Naive thymus-derived CD4-positive, alpha-beta T cell (primary cell): ENCODE measurements at places on chromosomes 7 and 10. TPM values are rescaled to one million over a fixed set of nuclear protein-coding genes. Genes with fewer than 3 reads are reported as not detected.

CNPY1 gene
- not detected for total RNA-seq

DNA sequence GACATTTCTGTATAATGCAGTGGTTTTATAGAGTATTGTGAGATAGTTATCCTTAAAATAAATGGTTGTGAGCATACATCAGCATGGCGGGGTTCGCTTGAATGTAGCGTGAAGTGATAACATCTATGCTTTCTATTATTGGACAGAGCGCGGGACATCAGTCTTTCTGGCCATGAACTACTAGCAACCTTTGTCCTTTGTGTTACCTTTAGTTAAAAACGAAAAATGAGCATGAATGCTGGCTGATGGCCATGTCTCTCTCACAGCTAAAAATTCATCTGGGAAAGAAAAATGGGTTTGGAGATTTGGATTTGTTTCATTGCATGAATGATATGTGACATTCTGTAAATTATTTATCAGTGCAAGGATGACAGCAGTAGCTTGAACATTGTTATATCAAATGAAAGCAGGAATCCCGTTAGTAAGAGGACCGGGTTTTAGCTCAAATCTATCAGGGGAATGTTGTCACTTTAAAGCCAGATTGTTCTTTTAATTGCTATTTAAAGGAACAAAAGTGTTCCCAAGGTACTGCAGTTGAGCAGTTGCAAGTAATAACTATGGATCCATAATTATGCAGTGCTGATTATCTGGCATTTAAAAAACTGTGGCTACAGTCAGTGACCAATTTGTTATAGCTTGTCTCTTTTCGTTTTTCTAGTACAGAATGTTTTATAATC is 131.0 kb downstream of the KAT6B start:
- no peak for DNase-seq

DNA sequence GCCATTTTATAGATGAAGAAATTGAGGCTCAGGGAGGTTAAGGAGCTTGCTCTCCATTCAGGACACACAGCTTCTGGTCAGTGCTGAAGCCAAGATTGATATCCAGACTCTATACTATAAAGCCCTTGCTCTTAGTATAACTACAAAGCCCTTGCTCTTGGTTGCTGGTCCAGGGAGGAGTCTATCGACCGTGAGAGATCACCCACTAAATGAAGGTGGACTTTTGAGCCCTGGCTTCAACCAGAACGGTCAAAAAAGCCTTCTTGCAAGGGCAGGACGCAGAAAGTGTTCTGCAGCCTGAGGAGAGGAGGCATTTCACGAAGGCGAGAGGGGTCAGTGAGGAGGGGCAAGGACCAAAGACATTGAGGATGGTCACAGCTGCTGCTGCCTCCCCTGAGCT is 176.3 kb downstream of the CYP26A1 start:
- DNase-seq: no peak

DNA sequence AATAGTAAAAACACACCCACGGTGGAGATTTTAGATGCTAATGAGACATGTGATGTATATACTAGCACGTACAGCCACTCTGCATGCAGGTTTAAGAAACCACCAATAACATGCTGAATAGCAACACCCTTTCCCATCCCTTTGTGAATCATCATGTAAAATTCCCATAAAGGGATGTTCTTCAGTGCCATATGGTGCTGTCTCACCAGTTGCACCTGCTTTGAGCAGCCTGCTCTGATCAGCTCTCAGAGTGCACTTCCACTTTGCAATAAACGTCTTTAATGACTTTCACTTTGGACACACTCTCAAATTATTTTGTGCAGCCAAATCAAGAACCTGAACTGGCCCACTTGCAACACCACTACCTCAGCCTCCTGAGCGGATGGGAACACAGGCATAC is 615.0 kb downstream of the ANKRD7 start:
- no peak for DNase-seq

DNA sequence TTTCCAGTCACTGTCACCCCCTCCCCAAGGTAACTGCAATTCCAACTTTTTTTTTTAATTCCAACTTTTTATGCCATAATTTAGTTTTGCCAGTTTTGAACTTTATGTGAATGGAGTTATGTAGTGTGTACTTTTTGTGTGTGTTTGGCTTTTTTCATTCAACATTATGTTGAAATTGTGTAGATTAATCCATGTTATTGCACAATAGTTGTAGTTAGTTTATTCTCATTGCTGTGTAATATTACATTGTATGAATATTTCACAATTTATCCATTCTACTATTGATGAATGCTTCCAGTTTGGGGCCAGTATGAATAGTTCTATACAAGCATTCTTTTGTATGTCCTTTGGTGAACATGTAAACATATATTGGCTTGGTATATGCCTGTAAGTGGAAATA is 32.5 kb downstream of the MXI1 start:
- DNase-seq: no peak

GRCh38 chr7:4399121-4399520 is 283.0 kb upstream of the FOXK1 start:
- no peak for DNase-seq

DNA sequence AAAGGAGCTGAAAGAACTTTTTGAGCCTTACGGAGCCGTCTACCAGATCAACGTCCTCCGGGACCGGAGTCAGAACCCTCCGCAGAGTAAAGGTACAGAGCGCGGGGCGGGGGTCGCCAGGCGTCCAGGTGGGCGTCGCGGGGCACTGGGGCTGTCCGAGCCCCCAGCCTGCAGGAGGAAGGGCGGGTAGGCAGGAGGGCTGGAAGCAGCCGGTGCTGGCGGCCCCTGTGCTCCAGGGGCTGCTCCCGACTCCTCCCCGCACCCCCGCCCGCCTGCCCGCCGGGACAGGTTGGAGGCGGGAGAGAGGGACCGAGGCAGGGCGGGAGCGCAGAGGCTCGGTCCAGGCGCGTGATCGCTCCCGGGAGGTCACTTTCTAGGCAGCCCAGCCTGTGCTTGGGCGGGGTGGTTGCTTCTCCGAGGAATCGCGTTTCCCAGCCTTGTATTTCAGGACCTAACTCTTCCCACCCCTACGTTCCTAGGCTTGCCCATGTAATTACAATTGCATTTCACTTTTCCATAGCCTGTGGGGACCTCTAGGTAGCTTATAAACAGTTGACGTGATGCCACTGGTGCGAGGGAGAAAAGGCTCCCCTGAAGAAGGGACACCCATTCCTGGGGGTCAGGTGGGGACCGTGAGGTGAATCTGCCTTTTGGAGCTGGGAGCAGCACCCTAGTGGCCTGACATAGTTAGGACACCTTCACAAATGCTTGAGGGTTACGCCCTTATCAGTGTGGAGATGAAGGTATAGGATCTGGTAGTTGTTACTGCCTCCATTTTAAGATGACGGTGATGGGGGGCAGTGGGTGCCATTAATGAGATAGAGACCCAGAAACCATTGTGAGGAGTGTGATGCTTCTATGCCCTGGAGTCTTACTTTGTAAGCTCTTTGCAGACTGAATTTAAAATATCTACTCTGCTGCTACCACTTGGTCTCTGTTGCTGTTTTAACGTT is 148.2 kb downstream of the CELF2 start:
- no peak for DNase-seq

GRCh38 chr7:49635800-49636199 is 137.6 kb upstream of the VWC2 start:
- DNase-seq: no peak

DNA sequence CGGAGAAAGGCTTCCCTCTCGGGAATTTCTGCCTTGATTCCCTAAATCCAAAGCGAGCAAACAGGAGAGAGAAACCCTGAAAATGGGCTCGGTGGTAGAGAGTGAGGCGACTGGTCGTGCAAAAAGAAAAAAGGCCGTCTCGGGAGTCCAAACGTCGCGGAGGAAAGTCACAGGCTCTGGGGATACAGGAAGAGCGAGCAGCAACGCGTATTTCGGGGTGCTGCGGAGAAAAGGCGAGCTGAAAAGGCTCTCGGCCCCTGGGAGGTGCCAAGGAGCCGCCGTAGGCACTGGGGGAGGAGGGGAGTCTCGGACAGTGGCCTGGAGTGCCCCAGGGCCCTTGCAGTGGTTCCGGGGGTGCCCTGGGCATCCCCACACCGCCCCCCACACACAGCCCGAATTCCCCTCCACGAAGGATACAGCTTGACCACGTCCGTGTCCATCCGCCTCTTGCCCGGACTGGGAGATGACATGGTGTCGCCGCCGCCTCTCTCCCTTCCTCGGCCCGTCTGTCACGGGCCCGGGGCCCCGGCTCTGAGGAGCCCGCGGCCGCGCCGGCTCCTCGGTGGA is 591 bp downstream of the UBE2H start:
- peak; percentile 36 for DNase-seq

DNA sequence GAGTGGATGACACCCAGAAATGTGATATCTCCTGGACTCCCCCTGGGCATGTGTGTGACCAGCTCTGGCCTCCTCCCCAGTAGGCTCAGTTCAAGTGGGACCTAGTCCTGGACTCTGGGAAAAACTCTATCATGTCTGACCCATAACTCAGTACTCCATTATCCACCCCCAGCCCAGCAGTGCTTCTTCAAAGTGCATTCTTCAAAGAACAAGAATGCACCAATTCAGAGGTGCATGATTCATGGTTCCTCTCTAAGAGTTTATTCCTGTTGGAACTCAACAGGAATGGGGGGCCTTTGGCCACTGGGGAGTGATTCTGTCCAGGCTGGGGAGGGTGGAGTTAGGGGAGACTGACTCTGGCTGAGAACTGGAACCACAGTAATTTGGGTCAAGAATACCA is 173.6 kb upstream of the CXCL12 start:
- no peak for DNase-seq

DNA sequence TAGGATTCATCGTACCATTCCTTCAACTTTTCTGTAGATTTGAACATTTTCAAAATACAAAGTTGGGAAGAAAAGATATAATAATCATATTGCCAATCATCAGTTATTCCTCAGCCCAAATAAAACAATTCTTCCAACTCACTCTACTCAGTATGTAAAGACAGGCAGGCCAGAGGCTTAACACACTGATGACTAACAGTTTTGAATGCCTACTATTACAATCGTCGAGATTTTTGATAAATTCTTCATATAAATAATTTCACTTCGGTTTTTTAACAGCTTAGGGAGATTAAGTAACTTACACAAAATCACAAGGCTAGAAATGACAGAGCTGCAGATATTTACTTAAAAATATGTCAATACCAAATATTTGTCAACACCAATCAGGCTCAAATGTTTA is 17.6 kb downstream of the CYTH3 start:
- no peak for DNase-seq

GRCh38 chr7:153193144-153193595 is 433.6 kb downstream of the ACTR3B start:
- DNase-seq: no peak

GRCh38 chr10:48940958-48941357 is 1.3 kb upstream of the LRRC18 start:
- no peak for DNase-seq

GIMAP6 gene
- 40.3 TPM for total RNA-seq

DNA sequence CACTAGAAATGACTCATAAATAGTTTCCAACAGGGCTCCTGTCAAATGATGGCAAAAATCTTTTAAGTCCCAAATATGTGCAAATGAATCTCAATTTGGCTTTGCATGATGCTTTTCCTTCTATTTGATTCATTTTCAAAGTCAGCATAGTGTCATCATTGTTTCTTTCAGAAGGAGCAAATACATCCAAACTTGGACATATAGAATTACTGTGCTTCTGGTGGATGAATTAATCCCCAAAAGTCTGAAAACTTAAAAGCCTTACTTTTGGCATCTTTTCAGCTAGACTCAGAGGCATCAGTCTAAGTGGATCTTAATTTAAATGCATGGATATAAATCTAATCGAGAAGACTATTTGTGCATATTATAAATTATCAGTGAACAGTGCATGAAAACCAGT is 578.1 kb upstream of the FZD8 start:
- no peak for DNase-seq

TBX20 gene
- not detected for total RNA-seq

- no peak for DNase-seq
Measured at GRCh38 chr7:113000316-113001020, 86.2 kb downstream of the GPR85 start.

- DNase-seq: no peak
Measured at GRCh38 chr7:154985230-154985629, 17.7 kb downstream of the PAXIP1 start.

- no peak for DNase-seq
Measured at GRCh38 chr7:28297801-28298459, 114.4 kb upstream of the CREB5 start.

SVIL gene
- 48.9 TPM for total RNA-seq

CTBP2 gene
- total RNA-seq: 1.4 TPM

DNA sequence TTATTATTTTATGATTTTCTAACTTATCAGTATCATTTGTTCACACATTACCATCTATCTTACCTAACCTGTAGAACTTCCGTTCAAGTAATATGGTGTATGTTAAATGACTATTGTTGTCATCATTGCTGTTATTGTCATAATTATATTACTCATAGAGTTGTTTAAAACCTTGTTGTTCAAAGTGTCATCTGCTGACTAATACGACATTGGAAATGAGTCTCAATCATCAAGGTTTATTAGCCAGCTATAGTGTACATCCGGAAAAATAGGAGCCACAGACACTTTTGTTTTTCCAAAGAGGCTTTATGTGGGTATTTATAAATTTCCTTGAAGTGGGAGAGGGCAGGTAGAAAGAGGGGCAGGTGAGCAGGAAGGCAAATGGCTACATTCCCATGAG is 386.9 kb upstream of the LRRTM3 start:
- DNase-seq: no peak

GRCh38 chr10:103564776-103565520 is 71.4 kb downstream of the NEURL1 start:
- DNase-seq: no peak

ZNF479 gene
- not detected for total RNA-seq

ZNF727 gene
- total RNA-seq: 0.12 TPM in 1 of 2 replicates, not detected in the other

DNA sequence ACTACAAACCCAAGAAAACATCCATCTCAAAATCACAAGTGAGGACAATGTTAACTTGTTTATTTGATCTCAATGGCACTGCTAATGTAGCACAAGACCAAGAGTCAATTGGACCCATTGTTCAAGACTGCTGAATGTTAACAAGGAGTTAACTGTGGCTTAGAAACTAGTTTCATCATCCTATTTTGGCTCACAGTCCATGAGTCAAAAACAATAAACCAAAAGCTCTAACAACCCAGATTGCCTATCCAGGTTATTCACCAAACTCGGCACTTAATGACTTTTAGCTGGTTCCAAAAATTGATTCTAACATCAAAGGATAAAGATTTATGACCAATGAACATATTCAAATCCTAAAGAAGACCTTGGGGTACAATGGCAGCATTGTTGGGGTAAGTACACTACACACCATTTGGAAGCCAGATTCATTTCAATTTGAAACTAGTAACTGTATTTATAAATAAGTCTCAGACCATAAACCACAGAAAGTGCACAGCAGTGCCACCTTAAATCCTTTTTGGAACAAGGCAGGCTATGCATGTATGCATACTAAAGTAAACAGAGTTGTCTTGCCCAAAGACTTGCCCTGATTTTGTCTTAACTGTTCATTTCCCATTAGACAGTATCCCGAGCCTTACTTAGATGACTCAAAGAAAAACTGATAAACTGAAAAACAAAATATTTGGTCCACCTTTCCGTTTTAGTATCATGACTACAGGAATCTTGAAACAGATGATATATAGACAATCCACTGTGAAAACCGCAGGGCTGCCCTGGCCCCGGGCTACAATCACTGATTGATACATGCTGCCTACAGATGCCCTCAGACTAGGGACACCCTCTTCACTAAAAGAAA is 84.5 kb downstream of the SRPK2 start:
- no peak for DNase-seq

GRCh38 chr7:158428131-158428836 is 159.3 kb downstream of the PTPRN2 start:
- DNase-seq: no peak

ADCY1 gene
- 3.7 and 5.1 TPM in 2 replicates for total RNA-seq
